ENCODE measurements at places on chromosomes 12 and 14.

DNA sequence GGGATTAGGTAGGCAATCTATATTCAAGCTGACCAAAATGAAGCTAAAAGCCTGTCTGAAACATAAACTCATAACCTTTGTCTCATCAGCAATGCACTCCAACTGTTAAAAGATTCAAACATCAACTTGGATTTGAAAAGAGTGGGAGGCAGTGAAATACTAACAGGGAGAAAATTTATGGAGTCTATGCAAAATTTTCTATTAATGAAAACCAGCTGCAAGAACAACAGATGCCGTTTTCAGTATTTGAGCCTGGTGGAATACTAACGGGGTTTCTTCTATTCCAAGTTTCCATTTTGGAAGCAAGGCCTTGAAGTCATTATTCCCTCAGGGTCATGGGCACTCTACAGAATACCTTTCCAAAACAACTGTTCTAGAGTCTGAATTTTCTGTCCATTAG is 88.3 kb downstream of the LRP6 start:
- no peak for DNase-seq

DNA sequence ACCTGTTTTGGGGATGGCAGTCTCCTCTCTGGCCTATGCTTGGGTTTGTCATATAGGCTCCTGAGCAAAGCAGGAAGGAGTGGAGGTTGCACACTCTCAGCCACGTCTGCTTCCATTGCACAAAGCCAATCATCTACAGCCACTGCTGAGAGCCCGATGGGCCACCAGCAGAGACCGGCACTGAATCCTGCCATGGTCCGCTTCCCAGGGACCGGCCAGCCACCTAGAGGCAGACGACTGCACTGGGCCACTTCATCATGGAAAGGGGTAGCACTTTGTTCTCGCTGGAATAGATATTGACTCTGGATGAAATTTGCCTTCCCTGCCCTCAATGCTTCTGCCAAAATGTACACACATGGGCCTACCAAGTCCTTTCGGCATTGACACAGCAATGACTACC is 22.3 kb downstream of the DLK1 start:
- no peak for DNase-seq

GRCh38 chr12:5076761-5077160 is 33.1 kb downstream of the KCNA5 start:
- DNase-seq, result no peak

- no peak for DNase-seq
Observed at GRCh38 chr14:104389326-104390220, 190.0 kb upstream of the C14orf180 start.

DNA sequence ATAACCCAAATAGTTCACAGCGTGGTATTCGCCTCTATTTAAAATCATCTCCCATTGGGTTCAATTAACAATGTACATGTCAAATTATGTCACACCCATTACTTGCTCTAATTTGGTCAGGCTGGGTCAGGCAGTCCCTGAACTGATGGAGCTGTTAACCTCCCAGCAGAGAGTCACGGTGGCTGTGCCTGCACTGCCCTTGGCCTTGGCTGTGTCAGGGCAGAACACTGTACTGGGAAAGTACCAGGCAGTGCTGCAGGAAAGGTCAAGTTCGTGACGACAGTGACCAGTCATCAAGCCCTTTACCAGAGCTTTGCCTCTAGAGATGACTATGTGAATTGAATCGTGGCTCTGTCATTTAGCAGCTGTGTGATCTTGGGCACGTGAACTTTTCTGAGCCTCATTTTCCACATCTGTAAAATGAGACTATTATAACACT is 100.0 kb downstream of the ARF6 start:
- no peak for DNase-seq

All from CD14-positive monocyte (primary cell).